ENCODE measurements at places on chromosomes 6 and 20.

DNA sequence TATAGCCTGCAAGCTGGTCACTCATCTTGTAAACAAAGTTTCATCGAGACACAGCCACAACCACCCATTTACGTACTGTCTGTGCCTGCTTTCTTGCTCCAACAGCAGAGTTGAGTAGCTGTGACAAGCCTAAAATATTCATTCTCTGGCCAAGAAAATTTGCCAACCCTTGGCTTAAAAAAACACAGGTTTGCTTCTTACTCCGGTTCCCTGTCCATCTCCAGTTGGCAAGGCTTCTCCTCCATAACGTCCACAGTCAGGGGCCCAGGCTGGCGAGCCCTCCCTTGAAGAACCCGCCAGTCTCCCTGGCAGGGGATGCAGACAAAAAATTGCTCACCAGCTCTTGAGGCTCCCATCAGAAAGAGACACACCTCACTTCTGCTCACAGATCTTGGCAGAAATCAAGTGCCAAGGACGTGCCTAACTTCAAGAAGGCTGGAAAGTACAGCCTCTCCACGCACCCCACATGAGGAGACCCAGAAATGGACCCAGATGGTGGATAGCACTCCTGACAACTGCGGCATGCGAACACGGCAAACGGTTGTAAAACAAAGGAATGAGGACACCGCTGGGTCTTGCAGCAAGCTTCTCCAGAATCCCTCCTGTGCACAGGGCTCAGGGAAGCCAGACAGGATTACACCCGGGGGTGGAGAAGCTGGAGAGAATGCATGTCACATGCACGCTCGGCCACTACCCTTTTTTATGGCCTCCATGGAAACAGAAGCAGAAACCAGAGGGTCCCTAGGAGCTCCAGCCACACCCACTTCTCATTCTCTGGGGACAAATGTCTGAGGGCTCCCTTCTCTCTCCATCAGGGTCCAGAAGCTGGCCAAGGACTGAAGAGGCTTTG, 59.8 kb upstream of the SIRPA start:
- no peak for DNase-seq

DNA sequence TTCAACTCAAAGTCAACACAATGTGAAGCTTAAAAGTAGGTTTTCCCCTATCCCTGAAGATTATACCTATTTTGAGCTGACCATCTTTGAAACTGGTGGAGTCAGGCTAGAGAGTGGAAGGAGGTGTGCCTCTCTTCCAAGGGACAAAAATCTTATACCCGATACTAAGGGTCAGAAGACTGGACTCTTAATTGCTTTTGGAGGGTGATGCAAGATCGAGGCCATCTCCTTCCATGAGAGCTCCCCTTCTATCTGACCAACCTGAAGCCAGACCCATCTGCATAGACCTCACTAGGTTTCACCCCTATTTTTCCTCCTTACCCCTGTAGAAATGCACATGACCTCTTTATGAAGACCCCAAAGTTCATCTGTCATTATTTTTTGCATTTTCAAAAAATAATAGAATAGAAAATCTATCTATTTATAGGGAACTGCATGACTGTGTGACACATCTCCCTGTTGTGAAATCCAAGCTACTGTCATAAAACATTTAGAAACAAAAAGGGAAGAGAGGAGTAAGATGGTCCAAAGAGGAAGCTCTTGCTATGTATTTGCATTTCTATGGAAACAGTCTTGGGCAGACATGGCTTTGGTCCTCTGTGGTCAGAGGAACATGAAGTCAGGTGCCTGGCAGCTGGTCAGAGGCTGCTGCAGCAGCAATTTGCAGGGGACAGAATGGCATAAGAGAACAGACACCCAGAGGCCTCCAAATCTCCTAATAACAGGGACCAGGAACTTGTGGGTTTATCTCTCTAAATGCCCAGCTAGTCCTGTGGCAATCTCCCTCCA, 349.2 kb downstream of the MAFB start:
- DNase-seq: no peak

DNA sequence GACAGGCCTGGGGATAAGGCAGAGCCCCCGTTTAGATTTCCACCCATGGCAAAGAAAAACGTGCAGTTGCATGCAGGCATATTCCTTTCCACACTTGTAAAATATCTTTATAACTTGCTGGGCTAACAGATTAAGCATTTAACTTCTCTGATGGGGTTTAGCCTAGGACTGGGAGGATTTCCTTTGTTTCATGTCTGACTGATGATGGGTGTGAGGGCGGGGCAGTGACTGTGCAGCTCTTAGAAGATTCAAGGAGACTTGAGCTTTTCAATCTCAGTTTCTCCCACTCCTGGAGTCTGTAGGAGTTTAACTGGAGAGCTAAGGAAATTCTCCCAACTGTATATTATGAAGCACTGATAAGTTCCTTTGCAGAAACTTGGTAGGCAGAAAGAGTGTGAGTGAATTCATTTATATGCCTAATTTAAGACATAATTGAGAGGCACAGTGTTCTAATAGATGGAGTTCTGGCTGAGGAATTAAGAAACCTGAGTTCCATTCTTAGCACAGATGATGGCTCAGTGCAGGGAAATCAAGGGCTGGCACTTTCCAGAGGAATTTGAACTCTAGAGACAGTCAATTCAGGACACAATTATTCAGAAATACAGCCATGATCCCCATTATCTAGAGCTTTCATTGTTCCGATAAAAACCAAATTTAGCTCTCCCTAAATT, 214.6 kb upstream of the CNR1 start:
- DNase-seq: no peak

DNA sequence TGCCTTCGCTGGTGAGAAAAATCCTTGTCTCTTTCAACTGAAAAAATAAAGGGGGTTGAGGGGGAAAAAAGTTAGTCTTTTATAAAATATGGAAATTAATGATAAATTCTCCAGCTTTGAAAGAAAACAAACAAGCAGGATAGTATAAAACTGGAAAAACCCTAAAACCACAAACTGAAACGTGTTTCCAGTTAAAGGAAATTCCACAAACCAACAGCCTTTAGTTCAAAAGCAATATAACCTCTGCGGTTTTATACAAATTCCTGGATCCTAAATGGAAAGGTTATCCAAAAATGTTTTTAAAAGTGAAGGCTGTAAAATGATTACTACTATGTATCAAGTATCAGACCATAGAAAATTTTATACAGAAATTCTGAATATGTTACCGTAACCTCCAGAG, 55.6 kb downstream of the BMP5 start:
- DNase-seq: no peak

DNA sequence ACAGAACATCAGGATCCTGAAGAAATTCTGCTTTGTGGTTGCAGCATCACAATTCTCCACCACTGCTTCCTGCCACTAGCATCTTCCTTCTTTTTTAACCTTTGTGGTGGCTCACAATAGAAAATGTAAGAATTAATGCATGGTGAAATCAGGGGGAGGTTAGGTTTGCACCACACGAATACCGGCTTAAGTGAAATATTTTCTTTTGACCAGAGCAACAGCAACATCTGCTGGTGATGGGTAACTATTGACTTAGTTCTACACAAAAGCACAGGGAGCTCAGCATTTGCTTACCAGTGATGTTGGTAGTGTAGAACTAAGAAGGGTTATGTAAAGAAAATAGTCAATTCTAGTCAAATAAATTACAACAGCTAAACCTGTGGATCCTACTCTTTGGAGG, 280.5 kb downstream of the SYNE1 start:
- no peak for DNase-seq

DNA sequence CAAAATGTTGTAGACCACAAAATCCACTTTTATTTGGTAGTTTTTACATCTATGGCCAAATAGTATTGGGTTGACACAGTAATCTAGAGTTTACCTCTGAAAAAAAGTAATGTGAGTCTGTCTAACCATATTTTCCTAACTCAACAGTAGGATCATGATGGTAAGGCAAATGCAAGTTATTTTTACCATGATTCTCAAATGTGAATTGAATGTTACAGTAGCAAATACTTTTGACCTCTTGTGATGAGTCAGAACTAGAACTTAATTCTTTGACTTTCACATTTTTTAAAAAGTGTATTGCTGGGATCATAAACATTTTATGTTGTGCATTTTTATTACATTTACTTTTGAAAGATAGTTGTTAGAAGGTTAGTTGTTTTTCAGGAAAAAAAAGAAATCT, 22.0 kb downstream of the RNF146 start:
- DNase-seq: no peak

- no peak for DNase-seq
These were observed 3.5 kb downstream of the WRNIP1 start for GRCh38 chr6:2768696-2769095.

DNA sequence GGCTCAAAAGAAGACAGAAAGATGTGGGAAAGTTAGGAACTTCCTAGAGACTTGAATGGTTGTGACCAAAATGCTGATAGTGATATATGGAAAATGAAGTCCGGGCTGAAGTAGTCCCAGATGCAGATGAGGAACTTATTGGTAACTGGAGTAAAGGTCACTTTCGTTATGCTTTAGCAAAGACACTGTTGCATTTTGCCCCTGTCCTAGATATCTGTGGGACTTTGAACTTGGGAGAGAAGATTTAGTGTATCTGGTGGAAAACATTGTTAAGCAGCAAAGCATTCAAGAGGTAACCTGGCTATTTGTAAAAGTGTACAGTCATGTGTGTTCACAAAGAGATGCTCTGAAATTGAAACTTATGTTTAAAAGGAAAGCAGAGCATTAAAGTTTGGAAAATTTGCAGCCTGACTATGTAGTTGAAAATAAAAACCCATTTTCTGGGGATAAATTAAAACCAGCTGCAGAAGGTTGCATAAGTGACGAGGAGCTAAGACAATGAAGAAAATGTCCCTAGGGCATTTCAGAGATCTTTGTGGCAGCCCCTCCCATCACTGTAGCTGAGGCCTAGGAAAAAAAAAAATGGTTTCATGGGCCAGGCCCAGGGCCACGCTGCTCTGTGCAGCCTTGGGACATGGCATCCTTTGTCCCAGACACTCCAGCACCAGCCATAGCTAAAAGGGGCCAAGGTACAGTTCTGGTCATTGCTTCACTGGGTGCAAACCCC, 1692.2 kb downstream of the HACE1 start:
- DNase-seq: no peak

GRCh38 chr6:119526561-119527230, 177.1 kb upstream of the MAN1A1 start:
- DNase-seq: no peak

DNA sequence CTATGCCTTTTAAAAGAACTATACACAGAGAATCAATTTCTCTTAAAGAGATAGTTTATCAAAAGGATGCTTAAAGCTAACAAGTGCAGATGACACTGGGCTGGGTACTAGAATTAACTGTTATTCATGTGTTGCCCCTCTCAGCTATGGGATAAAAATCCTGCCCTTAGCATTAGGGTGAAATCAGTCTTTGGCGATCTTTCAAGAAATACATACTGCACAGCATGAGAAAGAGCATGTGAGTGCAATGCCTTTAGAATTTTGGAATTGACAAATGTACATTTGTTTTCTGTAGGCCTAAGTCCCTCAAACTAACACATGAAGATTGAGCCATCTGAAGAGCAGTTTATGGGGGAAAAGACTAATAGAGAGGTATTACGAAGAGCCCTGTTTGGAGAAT, 115.4 kb downstream of the ZFP64 start:
- DNase-seq: no peak

- DNase-seq: no peak
These were observed 1235.7 kb upstream of the MAP3K7 start for GRCh38 chr6:91822581-91822980.

GRCh38 chr20:23282546-23282945, 68.0 kb upstream of the NXT1 start:
- DNase-seq: no peak

DNA sequence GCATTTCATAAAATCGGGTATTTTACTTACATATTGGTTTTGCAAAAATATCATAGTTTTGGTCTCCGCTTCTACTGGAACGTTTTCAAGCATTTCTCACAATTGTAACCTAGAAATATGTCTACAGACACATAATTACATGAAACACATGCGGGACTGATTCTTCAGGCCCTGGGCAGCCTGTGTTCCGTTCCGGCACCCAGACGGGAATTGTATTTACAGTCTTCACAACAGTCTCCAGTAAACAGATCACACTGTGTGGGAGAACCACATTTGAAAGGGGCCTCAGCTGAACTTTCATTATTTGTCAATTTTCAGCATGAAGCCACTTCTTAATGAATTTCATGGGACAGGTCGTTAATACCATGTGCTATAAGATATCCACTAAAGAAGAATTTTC, 196.9 kb downstream of the DST start:
- no peak for DNase-seq

DNA sequence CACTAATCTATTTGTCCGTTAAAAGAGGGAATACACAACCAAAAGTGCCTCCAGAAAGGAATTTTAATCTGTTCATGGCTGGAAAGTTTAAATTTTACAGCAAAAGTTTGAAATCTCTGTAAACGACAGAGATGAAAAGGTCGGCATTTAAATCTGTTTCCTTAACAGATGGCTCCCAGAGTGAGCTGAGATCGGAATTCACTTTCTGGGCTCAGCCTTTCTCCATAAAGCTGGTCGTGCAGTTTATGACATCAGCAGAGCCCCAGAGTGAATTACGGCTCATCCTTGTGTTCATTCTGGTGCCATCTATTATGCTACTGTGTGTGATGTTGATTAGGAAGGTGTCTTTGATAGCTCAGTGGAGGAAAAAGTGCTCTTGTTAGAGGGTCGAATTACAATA, 117.6 kb upstream of the ZFP64 start:
- DNase-seq: no peak

- DNase-seq: no peak
These were observed 76.5 kb downstream of the ZNF217 start for GRCh38 chr20:53517146-53517545.
